AG08396 (cell line): ENCODE measurements at places on chromosomes 5 and 9.
A peak's percentile ranks its signal among the peaks of the same experiment; 100 is the strongest.

GRCh38 chr9:83957248-83957513 lies 22.8 kb downstream of the HNRNPK start:
- no peak for DNase-seq

GRCh38 chr5:138884554-138884953 lies 9.4 kb upstream of the LRRTM2 start:
- DNase-seq = no peak

DNA sequence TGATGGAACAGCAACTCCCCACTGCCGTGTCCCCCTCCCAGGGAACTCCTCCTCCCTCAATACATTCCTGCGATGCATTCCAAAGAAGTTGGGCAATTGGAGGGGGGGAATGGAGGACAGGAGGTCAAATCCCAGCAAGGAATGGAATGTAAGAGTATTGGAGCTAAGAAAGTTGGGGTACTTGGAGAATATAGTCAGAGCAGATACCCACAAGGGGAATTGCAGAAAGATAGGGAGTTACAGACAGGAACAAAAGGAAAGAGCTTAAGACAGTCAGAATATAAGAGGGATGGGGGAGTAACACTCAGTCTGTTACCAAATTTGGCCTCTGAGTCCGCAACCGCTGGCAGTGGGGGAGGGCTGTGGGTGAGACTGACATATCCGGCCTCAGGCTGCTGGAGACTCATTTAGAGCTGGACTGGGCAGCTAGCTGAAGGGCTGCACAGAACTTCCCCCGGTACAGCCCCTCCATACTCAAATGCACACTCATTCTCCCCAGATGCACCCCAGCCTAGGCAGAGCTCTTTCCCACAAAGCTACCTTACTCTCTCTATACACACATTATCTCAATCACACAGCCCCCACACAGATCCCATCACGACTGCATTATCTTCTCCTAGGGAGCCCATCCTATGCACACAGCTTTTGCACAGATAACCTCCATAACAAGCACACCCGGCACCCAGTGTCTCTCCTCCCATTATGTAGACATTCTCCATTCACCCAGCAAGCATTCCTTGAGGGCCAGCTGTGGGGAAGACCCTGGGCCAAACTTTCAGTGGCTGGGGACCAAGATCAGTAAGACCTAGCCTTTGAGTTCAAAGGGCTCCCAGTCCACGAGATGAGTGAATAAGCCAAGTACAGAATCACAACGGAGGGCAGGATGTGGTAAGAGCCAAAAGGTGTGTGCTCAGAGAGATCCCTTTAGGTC lies 3.7 kb downstream of the TLN1 start:
- DNase-seq = peak; percentile 80

GRCh38 chr9:132961002-132961401 lies 16.6 kb upstream of the TSC1 start:
- no peak for DNase-seq

DNA sequence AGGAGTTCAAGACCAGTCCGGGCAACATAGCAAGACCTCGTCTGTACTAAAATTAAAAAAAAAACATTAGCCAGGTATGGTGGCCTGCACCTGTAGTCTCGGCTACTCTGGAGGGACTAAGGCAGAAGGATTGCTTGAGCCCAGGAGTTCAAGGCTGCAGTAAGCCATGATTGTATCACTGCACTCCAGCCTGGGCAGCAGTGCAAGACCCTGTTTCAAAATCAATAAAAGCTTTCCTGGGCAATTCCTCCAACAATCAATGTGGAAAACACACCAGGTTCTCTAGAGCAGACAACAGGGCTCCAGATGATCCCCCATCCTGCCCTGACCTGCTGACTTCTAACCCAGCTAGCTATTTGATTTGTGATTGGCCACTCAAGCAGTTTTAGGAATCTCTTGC lies 1.2 kb downstream of the AK8 start:
- no peak for DNase-seq

- peak; percentile 77 for DNase-seq
Observed at GRCh38 chr5:83095957-83096539, 18.7 kb downstream of the XRCC4 start.

DNA sequence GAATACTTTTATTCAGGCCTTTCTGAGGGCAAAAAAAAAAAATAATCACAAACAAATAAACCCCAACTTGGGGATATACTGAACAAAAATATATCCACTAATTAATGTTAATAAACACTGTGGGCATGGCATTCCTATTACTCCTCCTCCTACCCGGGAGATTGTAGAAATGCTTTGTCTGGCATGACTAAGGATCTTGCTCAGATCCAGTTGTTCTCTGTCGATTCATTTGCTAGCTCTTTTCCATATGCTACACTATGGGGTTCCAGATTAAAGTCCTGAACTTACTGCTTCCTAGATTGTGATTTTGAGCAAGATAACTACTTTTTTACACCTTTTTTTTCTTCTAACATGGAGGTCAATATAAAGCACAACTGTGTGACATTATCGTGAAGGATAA lies 102.2 kb upstream of the PRR16 start:
- DNase-seq = no peak

GRCh38 chr5:72463449-72464052 lies 43.7 kb downstream of the ZNF366 start:
- DNase-seq = no peak

DNA sequence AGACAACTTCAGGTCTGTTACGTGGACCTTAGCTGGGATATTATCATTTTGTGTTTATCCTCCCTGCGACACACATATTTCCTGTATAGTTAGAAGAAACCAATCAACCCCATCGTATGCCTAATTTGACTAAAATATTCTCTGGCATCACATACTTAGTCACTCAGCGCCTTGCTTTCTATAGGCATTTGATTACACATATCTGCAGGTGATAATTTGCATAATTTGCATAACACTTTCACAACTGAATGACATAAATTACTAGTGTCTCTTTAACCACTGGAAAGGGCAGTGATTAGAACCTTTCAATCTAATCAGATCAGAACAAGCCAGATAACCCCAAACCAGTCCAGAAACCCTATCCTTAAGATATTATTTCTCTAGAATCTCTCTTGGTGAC lies 390.2 kb downstream of the TLR4 start:
- no peak for DNase-seq

DNA sequence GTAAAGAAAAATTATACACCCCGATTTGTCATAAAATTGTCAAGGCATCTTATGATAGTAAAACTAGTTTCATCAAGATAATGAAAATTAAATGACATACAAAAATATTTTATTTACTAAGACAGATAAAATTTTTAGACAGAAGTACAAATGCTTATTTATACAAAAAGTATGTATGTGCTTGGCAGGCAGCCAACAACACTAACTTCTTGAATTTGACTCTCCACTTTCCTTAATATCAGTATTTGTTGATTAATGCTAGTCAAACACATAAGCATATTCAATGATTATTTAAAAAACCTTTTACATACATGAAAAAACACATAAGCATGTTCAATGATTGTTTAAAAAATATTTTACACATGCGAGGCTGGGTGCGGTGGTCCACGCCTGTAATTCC lies 1079.9 kb upstream of the CDH6 start:
- no peak for DNase-seq

- DNase-seq = peak; percentile 14
Observed at GRCh38 chr5:36152324-36153297, 700 bp downstream of the SKP2 start.
